Sigmoid colon (tissue), 7 donors: ENCODE measurements at places on chromosomes 1 and 21.
A peak's percentile ranks its signal among the peaks of the same experiment; 100 is the strongest.

GRCh38 chr1:93322349-93322748 is 23.4 kb upstream of the DR1 start:
- DNase-seq = no peak
- H3K4me1 ChIP-seq = no peaks in the 10 kb centered on the region
- H3K27me3 ChIP-seq = no peaks in the 10 kb centered on the region
- no peak overlapping the region for H3K27ac ChIP-seq

DNA sequence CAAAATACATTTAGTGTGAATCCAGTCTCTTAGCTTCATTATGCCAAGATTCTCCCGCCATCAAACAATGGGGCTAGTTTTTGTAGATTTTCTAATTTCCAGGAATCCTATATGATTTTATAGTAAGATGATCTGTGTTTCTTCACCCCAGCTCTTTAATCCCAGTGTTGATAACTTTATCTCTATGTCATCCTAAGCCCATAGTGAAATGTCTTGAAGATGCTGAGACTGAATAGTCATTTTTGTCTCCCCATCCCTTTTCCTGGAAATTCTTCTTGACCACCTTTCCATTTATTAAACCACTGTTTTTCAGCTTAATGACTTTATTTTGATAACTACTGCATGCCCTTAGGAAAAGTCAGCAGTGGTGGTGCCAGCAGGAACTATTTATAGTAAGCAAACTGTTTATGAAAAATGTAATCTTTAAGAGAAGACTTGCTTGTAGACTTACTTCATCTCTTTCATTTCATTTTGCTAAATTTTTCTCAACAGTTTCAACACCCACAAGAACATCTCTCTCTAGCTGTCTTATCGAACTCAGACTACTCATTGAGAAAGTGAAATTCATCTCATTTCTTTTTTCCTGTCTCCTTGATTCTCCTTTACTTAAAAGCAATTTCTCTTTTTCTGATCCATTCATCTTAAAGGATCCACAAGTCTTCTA is 116.6 kb downstream of the NTMT2 start:
- no peaks in the 10 kb centered on the region for H3K36me3 ChIP-seq
- no peaks in the 10 kb centered on the region for H3K27me3 ChIP-seq
- no peak overlapping the region for H3K4me3 ChIP-seq
- H3K4me1 ChIP-seq = no peaks in the 10 kb centered on the region

DNA sequence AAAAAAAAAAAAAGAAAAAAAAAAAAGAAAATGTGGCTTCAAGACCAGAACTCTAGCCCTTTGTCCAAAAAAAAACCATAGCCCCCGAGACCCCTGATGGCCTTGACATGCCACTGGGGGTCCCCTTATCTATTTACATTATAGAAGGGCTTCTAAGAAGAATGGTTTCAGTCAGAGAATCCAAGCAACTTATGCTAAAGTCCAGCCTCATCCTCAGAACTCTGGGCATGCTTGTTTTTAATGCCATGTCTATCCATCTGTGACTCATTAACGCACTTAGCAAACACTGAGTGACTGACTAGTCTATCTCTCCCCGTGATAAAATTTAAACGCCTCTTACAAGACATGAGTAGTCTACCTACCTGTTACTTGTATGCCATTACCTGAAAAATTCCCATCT is 29.3 kb downstream of the ERG start:
- H3K27me3 ChIP-seq = peaks cover 9% of the 10 kb centered on the region
- H3K4me1 ChIP-seq = no peaks in the 10 kb centered on the region
- no peak overlapping the region for H3K27ac ChIP-seq
- DNase-seq = no peak

DNA sequence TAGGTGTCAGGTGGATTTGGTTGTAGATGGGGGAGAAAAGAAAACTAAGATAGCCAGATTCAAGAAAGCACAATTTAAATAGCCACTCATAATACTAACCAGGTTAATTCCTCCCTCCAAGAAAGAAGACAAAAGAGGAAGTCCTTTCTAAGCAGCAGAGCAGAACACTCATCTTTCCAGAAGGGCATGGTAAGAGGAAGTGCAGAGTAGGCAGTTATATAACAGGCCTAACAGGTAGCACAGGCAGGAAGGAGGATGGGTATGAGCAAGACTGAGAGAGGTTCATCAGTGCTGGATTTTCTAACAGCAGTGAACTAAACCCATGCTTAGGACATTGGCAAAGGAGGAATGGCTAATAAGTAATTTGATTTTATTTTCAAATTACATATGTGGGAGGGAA is 517.5 kb downstream of the PLPP3 start:
- H3K36me3 ChIP-seq = no peaks in the 10 kb centered on the region
- no peak overlapping the region for H3K4me3 ChIP-seq
- DNase-seq = no peak
- no peaks in the 10 kb centered on the region for H3K27me3 ChIP-seq
- no peak overlapping the region for H3K27ac ChIP-seq

DNA sequence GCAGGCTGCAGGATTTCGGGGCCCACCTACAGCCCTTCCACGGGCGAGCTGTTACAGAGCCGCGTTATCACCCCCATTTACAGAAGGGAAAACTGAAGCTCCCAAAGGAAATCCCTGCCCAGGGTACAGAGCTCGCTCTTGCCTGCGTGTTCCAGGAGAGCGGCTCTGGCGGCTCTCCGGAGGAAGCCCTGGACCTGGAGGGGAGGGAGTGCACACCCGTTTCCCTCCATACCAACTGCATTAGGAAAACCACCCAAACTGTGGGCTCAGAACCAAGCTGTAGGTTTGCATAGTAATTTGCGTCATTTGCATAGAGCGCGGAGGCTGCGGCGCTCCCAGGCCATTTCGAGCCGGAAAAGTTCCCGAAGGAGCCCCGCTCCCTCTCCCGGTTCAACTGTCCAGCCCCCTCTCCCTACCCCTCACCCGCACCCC is 24.7 kb upstream of the ADGRB2 start:
- DNase-seq = no peak
- H3K4me3 ChIP-seq = peak overlapping the region; percentile 44
- H3K4me1 ChIP-seq = peaks cover 9% of the 10 kb centered on the region
- peak overlapping the region; percentile 84 for H3K27ac ChIP-seq
